ENCODE measurements at places on chromosomes 1 and 21.

DNA sequence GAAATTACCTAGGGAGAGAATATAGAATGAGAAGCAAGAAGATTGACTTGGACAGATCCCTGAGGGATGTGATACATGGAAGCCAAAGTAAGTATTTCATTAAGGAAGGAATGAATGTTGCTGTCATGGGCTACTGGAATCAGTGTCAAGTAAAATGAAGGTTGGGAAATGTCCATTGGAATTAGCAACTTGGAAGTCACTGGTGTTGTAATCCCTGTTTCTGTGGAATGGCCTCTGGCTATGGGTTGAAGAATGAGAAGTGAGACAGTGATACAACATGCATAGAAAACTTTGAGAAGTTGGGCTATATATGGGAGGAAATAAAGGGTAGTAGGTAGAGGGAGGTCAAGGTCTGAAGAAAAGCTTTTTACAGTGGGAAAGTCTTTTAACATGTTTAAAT lies 54.7 kb downstream of the CCDC18 start:
- no peak for DNase-seq

DNA sequence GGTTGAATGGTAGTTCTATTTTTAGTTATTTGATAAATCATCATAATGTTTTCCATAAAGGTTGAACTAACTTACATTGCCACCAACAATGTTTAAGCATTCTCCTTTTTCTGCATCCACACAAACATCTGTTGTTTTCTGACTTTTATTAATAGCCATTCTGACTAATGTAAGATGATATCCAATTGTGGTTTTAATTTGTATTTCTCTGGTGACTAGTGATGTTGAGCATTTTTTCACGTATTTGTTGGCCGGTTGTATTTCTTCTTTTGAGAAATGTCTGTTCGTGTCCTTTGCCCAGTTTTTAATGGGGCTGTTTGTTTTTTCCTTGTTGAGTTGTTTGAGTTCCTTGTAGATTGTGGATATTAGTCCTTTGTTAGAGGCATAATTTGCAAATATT lies 24.6 kb upstream of the SLC35F3 start:
- no peak for DNase-seq

- DNase-seq: no peak
These were observed 34.0 kb upstream of the C1orf115 start for GRCh38 chr1:220655961-220656740.

DNA sequence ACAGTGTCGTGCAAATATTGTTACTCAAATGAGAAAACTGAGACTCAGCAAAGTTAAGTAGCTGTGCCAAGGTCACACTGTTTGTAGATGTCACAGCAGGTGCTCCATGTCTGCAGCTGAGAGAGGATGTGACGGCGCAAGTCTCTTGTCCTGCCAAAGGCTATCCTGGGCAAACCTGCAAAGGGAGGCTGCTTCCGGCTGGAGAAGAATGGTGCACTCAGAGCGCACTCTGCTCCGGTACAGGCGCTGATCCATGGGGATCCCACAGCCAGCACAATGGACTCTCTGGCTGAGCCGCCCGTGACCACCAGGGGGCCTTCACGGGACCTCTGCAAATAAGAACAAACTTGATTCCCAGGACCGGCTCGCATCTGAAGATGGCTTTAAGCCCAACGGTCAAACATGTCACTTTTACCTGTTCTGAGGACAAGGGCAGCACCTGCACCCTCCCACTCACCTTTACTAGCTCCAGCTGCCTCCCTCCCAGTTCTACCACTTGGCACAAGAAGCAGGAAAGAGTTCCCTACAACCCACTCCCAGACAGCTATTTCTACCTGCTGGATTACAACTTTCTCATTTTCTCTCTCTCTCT lies 21.9 kb downstream of the RD3 start:
- peak; percentile 82 for DNase-seq

Data from kidney tubule cell (primary cell).